ENCODE measurements at places on chromosomes 13 and 19. TPM values are rescaled to one million over a fixed set of nuclear protein-coding genes. Genes with fewer than 3 reads are reported as not detected.

ZNF814 gene
- total RNA-seq = 26.9 TPM

ARHGAP33 gene
- total RNA-seq = 19.7 TPM

JAK3 gene
- total RNA-seq = 120 TPM

PRODH2 gene
- total RNA-seq = not detected

ZIC2 gene
- total RNA-seq = 0.88 TPM

CEBPG gene
- 25.1 TPM for total RNA-seq

CABP5 gene
- not detected for total RNA-seq

GPI gene
- 132 TPM for total RNA-seq

NLRP5 gene
- not detected for total RNA-seq

ZNF792 gene
- total RNA-seq = 26.8 TPM

OR2Z1 gene
- total RNA-seq = not detected

KCNC3 gene
- total RNA-seq = 3.5 TPM

SHISA2 gene
- 0.18 TPM for total RNA-seq

ZIM2 gene
- total RNA-seq = not detected

TIMM50 gene
- 53.0 TPM for total RNA-seq

FPR1 gene
- total RNA-seq = not detected

CKM gene
- not detected for total RNA-seq

FCER2 gene
- 1.2 TPM for total RNA-seq

NLRP9 gene
- not detected for total RNA-seq

RNF113B gene
- not detected for total RNA-seq

OSCAR gene
- 0.53 TPM for total RNA-seq

ZC3H4 gene
- total RNA-seq = 67.4 TPM

KLK10 gene
- not detected for total RNA-seq

ZNF497 gene
- 3.4 TPM for total RNA-seq

SIGLEC5 gene
- total RNA-seq = 0.26 TPM

MCEMP1 gene
- total RNA-seq = not detected

BRD4 gene
- total RNA-seq = 154 TPM

SLC25A15 gene
- total RNA-seq = 10.8 TPM

ZNF534 gene
- 0.42 TPM for total RNA-seq

C1QTNF9 gene
- total RNA-seq = not detected

INSL3 gene
- 4.3 TPM for total RNA-seq

ZNF541 gene
- 0.79 TPM for total RNA-seq

CLEC17A gene
- total RNA-seq = 5.2 TPM

KCNN4 gene
- 90.1 TPM for total RNA-seq

CCNE1 gene
- total RNA-seq = 6.0 TPM

KLK3 gene
- not detected for total RNA-seq

ZNF528 gene
- 36.5 TPM for total RNA-seq

ZNF441 gene
- 4.8 TPM for total RNA-seq

CXCL17 gene
- not detected for total RNA-seq

SIPA1L3 gene
- 26.2 TPM for total RNA-seq

SH3GL1 gene
- total RNA-seq = 51.5 TPM

LIM2 gene
- not detected for total RNA-seq

CAMSAP3 gene
- total RNA-seq = 0.51 TPM

CD37 gene
- total RNA-seq = 377 TPM

SLC5A5 gene
- total RNA-seq = 5.7 TPM

ZNF829 gene
- 6.0 TPM for total RNA-seq

ADGRE1 gene
- 3.4 TPM for total RNA-seq

Data from T-cell (primary cell).